Mesothelial cell of epicardium (in vitro differentiated cells): ENCODE measurements at places on chromosomes 1 and 21.

DNA sequence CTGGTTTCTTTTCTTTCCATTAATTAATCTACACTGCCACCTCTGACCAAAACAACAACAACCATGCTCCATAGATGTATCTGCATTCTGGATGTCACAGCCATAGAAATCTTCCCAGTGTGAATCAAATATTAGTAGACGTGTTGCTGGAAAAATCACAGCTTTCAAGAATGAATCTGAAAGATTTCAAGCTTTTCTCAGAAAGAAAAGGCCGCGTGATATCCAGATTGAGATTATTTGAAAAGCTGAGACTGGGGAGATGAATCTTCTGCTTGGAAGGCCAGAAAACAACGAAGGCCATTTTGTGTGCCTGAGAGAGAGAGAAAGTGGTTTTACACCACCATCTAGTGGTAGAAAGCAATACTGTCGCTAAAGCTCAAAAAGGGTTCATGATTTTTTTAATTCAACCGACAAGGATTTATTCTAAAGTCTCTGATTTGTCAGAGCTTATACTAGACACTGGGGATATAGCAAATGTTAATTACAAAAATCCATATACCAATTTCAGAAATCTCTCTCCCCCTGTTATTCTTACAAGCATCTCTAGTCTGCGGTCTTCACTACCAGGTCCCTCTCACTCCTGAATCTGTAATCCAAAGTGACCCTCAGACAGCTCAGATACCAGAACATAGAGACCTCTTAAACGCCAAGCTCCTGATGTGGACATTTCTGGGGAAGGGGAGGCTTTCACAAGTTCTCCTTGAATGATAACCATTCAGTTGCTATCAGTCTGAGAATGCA, 87.5 kb upstream of the SGIP1 start:
- no peak for DNase-seq

DNA sequence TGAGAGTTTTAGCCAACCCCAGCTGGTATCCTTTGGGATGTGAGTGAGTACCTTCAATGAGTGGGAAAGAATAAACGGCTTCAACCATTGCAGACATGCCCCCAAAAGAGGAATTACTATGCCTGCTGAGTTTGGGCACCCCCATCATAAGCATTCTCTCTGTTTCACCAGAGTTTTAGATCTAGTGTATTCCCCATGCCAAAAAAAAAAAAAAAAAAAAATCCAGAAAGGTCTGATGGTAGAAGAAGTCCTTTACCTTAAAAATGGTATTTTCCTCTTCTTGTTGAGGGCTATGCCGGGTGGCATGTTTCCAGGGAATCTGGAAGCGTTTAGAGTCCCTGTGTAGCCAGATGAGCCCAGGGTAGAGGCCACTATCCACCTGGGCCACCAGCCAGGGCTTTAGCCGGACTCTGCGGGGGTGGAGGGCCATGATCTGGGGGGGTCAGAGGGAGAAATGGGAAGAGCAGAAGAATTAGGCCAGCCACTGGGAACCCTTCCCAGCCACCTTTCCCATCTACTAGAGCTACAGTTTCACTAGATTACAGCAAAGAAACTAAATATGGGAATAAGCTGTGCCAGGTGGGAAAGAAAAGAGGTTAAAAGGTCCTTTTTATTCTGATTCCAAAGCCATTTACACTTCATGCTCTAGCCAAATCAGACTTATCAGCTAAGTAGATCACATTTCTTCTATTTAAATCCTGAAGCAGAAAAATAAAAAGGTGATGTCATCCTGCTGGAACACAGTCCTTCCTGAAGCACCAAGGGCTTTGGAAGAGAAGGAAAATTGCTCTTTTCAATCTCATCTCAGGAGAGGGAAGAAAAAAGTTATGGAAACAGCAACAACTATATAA, 4.7 kb downstream of the IRF6 start:
- no peak for DNase-seq

GRCh38 chr1:161223805-161224694, 622 bp upstream of the APOA2 start:
- no peak for DNase-seq

DNA sequence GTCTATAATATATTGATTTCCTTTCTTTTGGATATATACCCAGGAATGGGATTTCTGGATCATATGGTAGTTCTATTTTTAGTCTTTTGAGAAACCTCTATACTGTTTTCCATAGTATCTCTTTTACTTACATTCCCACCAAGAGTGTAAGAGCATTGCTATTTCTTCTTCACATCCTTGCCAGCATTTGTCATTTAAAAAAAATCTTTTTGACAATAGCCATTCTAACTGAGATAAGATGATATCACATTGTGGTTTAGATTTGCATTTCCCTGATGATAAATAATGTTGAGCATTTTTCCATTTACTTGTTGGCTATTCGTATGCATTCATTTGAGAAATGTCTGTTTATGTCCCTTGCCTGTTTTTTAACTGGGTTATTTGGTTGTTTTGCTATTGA, 467.4 kb downstream of the COL11A1 start:
- no peak for DNase-seq

- DNase-seq, result no peak
Observed at GRCh38 chr1:220827445-220828178, 40.9 kb downstream of the MTARC1 start.

DNA sequence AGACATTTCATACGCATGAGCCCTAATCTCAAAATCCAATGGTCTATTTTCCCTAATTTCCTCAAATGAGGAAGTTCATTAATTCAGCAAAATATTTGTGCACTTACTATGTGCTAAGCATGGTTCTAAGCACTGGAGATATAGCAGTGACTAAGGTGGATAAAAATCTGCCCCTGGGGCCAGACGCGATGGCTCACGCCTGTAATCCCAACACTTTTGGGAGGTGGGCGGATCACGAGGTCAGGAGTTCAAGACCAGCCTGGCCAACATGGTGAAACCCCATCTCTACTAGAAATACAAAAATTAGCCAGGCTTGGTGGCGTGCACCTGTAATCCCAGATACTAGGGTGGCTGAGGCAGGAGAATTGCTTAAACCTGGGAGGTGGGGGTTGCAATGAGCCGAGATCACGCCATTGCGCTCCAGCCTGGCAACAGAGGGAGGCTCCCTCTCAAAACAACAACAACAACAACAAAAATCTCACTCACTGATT, 4.3 kb upstream of the MIIP start:
- no peak for DNase-seq

- DNase-seq, result no peak
Observed at GRCh38 chr1:112904071-112904830, 51.7 kb downstream of the SLC16A1 start.

DNA sequence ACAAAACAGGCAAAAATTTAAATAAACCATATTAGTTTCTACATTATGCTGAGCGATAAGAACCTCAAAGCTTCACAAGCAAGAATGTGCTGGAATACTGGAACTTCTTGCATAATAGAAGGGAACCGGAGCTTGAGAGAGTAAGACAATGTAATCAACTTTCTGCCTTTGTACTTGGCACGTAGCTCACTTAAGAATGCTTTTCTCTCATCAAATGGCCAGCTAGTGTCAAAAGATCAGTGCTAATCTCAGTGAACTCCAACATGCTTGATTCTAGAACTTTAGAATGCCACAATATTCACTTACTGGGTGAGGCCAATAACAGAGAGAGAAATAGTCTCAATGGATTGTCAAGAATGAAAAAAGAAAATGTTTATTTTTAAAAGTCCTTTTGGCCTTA, 486.1 kb upstream of the LRRC7 start:
- DNase-seq, result no peak

DNA sequence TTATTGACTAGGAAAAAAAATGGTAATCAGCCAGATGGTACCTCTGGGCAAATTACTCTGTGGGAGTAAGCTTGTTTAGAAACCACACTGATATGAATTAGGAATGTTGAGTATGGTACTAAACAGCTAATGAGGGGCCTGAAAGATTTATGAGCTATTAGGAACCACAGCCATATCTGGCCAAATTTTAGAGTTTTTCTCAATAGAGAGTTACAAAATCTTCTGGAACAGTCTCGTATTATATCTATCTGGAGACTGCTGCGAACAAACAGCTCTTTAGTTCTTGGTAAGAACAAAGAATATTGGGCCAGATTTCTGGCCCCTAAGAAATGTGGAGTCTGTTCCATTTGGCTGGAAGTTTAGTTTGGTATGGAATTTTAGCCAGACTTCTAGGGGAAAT, 4.9 kb upstream of the PODN start:
- DNase-seq, result no peak

GRCh38 chr1:157084720-157085119, 14.9 kb downstream of the ETV3L start:
- DNase-seq, result no peak

- no peak for DNase-seq
Observed at GRCh38 chr1:193404236-193404635, 217.8 kb upstream of the B3GALT2 start.

DNA sequence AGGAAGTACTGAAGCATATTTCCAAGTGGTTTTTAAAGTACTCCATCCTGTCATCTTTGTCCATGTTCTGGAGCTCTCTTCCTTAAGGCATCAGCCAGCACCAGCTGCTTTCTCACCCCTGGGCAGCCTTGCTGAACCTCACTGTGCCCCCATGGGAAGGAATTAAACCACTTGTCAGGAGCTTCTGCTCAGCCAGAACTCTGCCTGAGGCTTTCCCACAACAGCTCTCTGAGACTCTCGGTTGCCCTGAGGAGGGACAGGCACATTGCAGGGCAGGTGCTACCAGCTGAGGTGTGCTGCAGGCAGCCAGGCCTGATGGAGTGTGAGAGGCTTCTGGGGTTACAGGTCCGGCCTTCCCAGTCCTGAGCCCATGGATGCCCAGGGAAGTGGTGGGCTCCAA, 30.9 kb downstream of the FAM163A start:
- DNase-seq, result no peak

DNA sequence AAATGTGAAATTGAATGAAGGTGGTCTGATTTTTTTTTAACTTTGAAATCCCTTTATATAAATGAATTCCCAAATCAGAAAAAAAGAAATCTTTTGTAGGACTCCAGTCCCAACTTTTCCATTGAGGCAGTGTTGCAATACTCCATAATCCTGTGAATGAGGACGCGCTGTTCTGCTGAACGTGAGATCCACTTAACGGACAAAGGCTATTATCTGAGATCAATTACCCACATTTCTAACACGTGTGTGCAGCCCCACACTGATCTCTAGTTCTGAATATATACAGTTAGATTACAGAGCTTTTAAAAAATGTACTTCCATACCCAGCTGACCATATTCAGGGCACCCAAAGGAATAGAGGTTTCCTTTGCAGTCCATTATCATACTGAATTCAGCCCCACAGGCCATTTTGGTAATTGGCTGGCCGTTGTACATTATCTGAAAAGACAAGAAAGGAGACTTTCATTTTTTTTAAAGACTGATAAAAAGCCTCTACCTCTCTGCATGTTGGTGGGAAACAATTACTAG, 19.0 kb downstream of the RCC2 start:
- DNase-seq, result no peak

DNA sequence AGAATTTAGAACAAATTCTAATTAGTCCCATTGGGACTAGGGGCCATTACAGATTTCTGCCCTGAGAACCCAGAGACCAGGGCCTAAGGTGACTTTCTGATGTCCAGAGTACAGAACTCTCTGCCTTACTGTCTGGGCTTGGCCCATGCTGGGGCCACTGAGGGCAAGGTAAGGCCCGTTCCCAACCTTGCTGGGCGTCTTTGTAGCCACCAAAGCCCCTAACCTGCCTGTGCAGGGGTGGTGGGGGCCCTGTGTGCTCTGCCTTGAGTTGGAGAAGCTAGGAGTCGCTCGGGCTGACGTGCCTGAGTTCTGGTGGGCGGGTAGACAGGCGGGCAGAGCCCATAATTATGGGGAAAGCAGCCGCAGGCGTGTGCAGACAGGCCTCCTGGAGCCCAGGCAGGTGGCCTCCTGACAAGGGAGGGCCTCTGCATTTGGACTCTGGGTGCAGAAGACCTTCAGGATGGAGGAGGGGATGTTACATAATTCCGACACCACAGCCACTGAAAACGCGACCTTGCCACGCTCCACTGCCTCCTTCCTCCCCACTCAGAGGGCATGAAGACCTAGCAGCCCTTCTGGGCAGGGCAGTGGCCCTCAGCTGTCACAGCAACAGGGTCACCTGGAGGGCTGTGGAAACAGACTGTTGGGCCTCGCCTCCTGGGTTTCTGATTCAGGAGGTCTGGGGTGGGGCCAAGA, 239.9 kb upstream of the TMEM51 start:
- DNase-seq, result no peak

- DNase-seq, result no peak
Observed at GRCh38 chr21:15653710-15654109, 76.1 kb upstream of the USP25 start.
